Activated naive CD4-positive, alpha-beta T cell treated with anti-CD3 and anti-CD28 coated beads for 36 hours (primary cell): ENCODE measurements at places on chromosomes 13 and 19.

DNA sequence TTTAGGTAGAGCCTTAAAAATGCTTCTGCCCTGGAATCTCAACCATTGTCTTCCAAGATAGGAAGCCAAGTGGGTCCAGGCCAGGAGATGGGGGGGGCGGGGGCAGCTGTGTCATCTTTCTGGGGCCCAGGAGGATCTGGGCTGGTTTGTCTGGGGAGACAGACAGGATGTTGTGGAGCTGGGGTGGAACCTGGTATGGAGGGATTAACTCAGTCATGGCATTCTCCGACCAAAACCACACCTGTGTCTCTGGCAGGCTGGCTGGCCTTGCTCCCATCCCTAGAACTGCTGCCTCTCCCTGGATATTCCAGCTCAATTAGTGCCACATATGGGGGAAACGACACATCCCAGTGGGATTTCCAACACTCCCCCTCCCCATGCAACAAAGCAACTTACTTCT, 2.7 kb upstream of the MAP2K7 start:
- no peak for DNase-seq

DNA sequence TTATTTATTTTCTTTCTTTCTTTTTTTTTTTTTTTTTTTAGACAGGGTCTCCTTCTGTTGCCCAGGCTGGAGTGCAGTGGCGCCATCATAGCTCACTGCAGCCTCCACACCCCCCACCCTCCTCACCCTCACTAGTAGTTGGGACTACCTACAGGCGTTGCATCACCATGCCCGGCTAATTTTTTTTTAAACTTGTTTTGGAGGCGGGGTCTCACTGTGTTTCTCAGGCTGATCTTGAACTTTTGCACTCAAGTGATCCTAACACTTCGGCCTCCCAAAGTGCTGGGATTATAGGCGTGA, 33.6 kb downstream of the GJA3 start:
- peak; percentile 28 for DNase-seq

- no peak for DNase-seq
These were observed 142.5 kb downstream of the SLC7A1 start for GRCh38 chr13:29452773-29453616.

- peak; percentile 71 for DNase-seq
These were observed at the start of gene UBE2M for GRCh38 chr19:58558066-58558622. Gene UBE2M, minus strand, starts transcription at chr19:58558611. Its CDS starts 230 bp downstream, at chr19:58558381.

- no peak for DNase-seq
These were observed 353.3 kb upstream of the ZNF507 start for GRCh38 chr19:31991984-31992655.

- no peak for DNase-seq
These were observed 348.3 kb downstream of the TDRD3 start for GRCh38 chr13:60745343-60745742.

GRCh38 chr19:55686311-55687050, 11.5 kb downstream of the EPN1 start:
- no peak for DNase-seq

DNA sequence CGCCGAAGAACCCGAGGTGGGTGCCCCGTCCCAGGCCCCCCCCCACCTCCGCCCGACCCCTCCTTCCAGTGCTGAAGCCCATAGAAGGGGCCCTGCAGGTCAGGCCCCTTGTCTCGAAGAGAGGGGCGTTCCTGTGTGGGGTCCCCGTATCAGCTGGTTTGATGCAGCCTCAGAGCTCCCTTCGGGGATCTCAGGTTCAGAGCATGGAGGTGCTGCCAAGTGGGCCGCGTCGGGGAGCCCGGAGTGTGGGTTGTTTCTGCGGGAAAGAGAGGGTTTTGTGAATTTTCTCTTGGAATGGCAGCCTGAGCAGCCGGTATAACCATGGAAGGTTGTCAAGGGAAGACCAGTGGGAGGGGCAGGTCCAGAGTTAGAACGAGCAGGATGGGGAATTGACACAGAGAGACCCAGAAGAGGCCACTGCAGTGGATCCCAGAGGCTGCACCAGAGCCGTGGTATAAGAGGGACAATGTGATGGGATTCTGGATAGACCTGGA, 384 bp downstream of the TRAPPC2B start:
- peak; percentile 6 for DNase-seq

DNA sequence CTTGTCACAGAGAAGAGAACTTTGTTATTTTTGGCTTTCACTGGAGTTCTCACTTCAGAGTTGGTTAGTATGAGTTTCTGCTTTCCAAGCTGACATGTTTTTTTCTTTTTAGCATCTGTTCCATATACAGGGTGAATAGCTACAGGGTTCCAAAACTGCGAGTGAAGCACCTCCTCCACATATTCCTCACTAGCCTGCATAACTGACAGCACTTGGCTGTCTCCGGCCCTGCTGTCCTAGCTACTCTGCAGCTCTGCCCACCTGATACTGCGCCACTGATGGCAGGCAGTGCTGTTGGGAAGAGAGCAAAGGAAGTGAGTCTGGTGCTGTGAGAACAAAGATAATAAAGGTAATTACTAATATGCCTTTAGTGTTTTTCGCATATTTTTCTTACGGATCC, 6.8 kb downstream of the ATP8A2 start:
- no peak for DNase-seq

DNA sequence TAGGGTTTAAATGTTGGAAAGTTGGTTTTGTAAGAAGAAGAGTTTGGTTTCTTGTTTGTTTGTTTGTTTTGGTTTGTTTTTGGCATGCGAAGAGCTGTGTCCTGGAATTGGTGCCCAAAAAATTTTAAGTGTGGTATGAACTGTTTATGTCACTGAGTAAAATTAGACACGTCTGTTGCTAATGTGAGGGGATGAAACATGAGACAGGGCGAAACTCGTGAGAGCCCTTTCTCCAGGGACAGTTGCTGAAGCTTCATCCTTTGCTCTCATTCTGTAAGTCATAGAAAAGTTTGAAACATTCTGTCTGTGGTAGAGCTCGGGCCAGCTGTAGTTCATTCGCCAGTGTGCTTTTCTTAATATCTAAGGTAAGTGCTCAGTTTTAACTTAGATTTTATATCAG, at the start of gene SGCG:
Gene SGCG, plus strand, starts transcription at position 269 of the 400 bp plus-strand sequence. CDS start 22,716 bp downstream, outside the sequence.
- no peak for DNase-seq

DNA sequence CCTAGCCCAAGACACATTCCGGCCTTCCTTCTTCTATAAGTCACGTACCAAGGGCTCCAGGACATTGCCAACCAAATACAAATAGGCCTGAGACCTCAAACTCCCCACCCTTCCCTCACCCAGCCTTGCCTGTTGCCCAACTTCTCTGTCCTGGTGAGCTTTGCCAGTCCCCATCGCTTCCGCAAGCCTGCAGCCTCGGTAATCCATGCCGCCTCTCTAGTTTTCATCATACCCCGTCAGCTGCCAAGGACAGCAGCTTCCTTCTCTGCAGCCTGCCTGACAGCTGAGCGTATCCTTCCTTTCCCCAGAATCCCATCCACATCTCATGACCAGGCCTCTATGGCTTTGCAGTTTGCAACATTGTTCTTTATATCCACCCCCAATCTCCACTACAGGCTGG, 36.6 kb upstream of the POMP start:
- no peak for DNase-seq

DNA sequence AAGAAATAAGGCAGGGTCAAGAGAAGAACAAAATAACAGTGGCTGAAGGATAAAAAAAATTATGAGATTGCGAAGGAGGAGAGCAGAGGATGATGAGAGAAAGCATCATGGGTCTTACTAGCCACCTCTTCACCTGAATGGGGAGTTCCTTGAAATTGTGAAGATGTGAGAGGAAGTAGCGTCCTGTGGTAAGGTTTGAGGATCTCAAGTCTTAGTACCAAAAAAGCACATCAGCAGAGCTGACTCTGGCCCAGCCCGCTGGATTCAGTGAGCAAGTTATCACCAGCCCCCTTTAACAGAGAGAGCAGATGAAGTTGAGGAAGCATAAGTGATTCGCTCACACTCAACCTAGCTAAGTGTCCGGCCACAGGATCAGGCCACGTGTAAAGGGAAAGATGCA, 61.8 kb downstream of the RXFP2 start:
- no peak for DNase-seq

DNA sequence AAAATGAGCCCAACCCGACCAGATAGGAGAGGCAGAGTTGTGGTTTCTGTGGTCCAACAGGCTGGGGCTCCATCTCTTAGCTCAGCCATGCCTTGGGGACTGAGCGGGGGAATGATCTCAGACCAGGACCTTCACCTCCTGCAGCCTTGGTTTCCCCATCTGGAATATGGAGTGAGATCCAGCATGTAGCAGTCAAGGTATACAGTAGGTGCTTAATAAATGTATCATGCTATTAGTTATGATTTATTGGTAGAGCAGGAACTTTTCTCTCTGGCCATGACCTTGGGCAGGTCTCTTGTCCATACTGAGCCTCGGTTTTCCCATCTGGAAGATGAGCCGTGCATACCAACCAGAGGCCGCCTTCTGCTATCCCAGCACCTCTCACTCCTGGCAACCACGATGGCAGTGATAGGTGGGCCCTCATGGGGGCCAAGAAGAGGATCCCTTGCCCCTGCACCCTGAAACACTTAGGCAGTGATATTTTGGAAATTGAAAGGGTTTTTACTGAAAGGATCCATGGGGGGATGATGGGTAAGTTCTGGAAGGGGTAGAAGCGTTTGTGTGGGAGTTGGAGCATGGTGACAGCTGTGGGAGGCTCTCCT, 9.1 kb downstream of the TM6SF2 start:
- no peak for DNase-seq

GRCh38 chr13:59721926-59722910, 441.5 kb downstream of the DIAPH3 start:
- peak; percentile 4 for DNase-seq

DNA sequence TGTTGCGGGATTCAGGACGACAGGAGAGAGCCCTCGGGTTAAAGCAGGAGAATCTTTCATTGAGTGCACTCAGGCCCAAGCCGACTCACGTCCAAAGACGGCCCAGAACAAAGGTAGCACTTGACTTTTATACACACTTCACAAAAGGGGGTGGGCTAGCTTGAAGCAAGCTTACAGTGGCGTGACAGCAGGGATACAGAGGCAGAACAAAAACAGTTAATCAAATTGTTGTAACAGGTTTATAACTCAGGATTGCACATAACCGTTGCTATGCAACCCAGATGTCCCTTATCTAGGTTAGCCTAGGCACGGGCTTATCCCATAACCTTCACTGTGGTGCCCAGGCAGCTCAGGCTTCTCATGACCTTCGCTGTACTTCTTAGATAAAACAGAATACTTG, 2.0 kb downstream of the MED25 start:
- DNase-seq = no peak

- no peak for DNase-seq
These were observed 397.4 kb downstream of the SPRY2 start for GRCh38 chr13:79943346-79944023.

DNA sequence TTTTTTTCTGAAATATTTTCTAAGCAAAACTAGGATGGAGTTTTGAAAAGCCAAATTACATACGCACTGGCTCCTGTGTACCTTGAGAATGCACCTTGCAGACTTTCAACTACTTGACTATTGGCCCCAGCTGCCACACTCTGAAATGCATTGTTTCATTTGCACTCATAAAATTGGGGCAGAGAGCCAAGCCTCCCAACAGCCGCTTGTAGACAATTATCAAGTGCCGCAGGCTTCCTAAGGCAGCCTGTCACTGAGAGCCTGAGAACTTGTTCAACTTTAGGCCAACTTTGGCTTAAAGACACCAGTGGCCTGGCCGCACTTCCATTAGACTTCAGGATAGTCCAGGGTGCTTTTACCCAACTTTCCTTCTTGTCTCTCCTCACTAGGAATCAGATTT, 115.7 kb upstream of the STARD13 start:
- no peak for DNase-seq

DNA sequence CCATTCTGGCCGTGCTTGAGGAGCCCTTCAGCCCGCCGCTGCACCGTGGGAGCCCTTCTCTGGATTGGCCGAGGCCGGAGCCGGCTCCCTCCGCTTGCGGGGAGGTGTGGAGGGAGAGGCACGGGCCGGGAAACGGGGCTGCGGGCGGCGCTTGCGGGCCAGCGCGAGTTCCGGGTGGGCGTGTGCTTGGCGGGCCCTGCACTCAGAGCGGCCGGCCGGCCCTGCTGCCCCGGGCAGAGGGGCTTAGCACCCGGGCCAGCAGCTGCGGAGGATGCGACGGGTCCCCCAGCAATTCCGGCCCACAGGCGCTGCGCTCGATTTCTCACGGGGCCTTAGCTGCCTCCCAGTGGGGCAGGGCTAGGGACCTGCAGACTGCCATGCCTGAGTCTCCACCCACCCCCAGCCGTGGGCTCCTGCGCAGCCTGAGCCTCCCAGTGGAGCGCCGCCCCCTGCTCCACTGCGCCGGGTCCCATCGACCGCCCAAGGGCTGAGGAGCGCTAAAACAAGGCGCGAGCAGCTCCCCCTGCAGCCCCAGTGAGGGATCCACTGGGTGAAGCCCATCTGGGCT, 76.5 kb downstream of the PCDH20 start:
- DNase-seq = no peak

DNA sequence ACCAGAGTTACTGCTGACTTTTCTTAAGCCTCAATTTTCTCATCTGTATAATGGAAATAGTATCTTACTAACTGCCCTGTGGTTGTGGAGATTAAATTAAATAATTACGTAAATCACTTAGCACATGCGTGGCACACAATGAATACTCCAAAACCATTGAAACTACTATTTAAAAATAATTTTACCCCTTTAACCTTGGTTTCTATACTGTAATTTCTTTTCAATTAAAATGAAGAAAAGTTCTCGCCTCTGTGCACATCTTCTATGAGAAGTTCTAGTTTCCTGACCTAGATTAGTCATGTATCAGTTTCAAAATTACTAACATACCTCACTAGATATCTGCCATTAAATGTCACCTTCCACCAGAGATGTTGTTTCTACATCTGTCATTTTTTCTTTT, 5.7 kb downstream of the SLITRK1 start:
- DNase-seq = no peak

GRCh38 chr19:6740589-6741343, 1.3 kb downstream of the TRIP10 start:
- DNase-seq = peak; percentile 32

DNA sequence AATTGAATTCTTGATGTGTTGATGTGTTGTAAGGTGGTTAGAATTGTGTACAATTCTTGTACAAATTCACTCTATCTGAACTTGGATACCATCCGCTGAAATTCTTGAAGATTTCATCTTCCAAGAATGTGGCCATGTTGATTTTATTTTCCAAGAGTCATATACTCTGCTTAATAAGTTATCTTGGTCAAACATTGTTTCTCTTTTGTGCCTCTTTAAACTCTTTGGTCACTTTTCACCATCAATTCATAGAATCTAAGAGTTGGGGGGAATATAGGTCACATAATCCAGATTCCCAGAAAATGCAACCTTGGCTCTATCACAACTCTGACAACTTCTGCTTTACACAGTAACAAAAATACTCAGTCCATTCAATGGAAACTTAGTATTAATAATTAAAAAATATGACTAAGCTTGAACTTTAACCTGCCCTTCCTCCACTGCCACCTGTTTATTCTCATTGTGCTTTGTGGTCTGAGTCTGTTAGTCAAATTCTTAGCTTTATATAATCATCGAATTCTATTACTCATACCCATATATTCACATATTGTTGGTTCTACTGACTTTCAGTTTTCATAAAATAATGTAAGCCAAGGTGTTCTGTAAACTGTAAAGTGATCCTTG, 373.2 kb downstream of the LMO7 start:
- DNase-seq = no peak

GRCh38 chr13:103238441-103238840, 172.2 kb upstream of the SLC10A2 start:
- DNase-seq = no peak
